ENCODE measurements at places on chromosomes 11 and 22. TPM values are rescaled to one million over a fixed set of nuclear protein-coding genes. Genes with fewer than 3 reads are reported as not detected.

- DNase-seq = no peak
These were observed 1.0 kb downstream of the CUL5 start for GRCh38 chr11:108009497-108010370.

GRCh38 chr11:129911298-129911697, 15.9 kb upstream of the NFRKB start:
- no peak for DNase-seq

DNA sequence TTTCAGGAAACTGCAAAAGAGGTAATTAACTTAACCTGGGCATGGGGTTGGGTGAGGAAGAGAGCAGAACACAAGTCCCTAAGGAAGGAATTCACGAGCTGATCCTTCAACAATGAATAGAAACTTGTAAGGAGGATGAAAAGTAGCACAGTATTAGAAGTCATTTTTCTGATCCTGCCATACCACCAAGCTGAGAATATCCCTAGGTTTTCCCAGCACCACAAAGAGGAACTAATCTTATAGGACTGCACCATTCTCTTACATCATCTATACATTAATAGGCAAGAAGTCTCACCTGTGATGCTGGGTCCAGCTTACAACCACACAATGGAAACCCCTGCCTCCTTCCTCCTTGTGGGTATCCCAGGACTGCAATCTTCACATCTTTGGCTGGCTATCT, at the start of gene OR52I1:
TSS of gene OR52I1 (plus strand) at position 301 of the 400 bp plus-strand sequence. CDS start at position 301, 0 bp downstream.
- no peak for DNase-seq

- DNase-seq = no peak
These were observed 22.8 kb downstream of the GRAP2 start for GRCh38 chr22:39923696-39924095.

DMC1 gene
- 12.9 TPM for total RNA-seq

ZNRF3 gene
- 2.2 TPM for total RNA-seq

DNA sequence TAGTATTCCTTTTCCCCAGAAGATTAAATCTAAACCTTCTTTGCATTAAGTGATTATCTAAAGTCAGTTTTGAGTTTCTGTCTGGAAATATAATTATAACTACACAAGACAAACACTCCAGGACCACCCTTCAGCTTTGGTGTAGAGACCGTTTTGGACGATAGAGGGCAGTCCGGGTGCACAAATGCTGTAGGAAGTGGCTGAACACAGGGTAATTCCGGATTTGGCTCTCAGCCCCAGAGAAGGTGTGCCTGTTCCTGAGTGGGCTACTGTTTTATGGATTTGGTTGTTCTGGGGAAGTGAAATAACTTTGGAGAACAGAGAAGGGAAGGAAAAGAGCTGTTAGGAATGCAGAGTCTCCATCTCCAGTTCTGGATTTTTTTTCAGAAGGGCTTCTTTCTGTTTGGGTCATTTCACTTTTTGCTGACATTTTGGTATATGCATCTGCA, 14.8 kb downstream of the EXT2 start:
- DNase-seq = peak; percentile 57

GRCh38 chr11:39960206-39960605, 1499.2 kb downstream of the LRRC4C start:
- no peak for DNase-seq

GRCh38 chr22:48536541-48537342, 1290.9 kb downstream of the BRD1 start:
- DNase-seq = no peak

- DNase-seq = no peak
These were observed 14.1 kb downstream of the TMPRSS13 start for GRCh38 chr11:117914991-117915618.

SGSM1 gene
- total RNA-seq = not detected

- no peak for DNase-seq
These were observed 27.8 kb downstream of the LGR4 start for GRCh38 chr11:27444801-27445215.

GRCh38 chr11:123384116-123384515, 46.0 kb upstream of the GRAMD1B start:
- DNase-seq = no peak

MUC6 gene
- not detected for total RNA-seq

DNA sequence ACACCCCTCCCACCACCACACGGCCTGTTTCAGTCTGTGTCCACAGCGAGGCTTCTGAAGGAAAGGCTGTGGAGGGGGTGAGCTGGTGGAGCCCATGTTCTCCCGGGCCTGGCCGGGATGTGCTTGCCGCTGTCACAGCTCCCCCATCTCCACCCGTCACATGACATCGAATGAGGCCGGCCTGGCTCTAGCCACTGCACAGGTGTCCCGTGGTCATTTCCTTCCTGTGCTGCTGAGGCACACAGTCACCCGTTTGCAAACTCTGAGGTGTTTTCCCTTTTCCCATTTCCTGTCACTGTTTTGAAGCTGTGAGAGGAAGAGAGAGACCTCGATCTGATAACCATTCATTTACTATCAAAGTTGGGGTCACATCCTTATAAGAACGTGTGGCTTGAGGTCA, 55.7 kb upstream of the CLDN5 start:
- peak; percentile 43 for DNase-seq

DNA sequence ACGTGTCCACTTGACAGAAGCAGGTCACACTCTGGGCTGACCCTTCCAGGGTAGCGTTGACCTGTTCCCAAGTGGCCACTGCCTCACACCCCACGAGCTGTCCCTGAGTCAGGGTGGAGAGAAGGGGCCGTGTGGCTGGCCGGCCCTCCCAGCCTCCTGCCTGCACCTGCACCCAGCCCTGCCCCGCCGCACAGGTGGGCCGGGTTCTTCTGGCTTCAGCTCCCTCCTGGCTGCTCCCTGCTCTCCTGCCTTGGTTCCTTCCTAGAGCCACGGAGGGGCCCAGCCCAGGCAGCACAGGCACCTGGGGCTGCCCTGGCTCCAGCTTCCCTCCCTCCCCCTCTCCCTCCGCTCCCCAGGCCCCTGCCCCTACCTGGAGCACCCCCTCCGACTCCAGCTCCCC, 42.3 kb downstream of the MOB2 start:
- no peak for DNase-seq

TCN2 gene
- total RNA-seq = 0.48 TPM

- DNase-seq = no peak
These were observed 50.0 kb upstream of the SYT13 start for GRCh38 chr11:45336136-45336535.

GRCh38 chr22:46547883-46548244, 10.4 kb upstream of the CELSR1 start:
- no peak for DNase-seq

- no peak for DNase-seq
These were observed 10.9 kb downstream of the PDGFD start for GRCh38 chr11:104152941-104153505.

DNA sequence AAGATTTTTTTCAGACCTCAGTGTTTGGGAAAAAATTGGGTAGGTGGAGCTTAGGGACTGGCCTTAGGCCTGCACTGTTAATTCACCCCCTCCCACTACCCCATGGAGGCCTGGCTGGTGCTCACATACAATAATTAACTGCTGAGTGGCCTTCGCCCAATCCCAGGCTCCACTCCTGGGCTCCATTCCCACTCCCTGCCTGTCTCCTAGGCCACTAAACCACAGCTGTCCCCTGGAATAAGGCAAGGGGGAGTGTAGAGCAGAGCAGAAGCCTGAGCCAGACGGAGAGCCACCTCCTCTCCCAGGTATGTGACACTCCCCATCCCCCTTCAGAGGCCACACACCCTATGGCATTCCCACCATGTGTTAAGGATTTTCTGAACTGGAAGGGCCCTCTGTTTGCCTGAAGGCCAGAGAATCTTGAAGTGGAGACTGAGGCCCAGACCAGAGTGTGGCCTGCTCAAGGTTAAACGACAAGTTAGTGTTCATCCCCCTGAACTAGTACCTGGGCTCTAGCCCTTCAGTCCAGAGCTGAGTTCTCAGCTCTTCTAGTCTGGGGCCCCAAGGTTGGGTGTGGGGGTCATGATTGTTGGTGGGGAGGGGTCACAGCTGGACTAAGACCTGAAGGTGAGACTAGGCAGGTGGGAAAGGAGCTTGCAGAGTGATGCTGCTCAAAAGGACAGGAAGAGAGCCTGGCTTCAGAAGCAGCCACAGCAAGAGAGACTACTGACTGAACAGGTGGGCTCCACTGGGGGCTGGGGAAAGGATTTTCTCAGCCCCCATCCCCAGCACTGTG, 2.3 kb upstream of the FOLR1 start:
- no peak for DNase-seq

NAALAD2 gene
- total RNA-seq = not detected

GRCh38 chr11:115848080-115848479, 343.9 kb upstream of the CADM1 start:
- no peak for DNase-seq

GRCh38 chr22:44931077-44931540, 78.7 kb downstream of the PHF21B start:
- no peak for DNase-seq

PLAAT5 gene
- total RNA-seq = 0.18 TPM

DNA sequence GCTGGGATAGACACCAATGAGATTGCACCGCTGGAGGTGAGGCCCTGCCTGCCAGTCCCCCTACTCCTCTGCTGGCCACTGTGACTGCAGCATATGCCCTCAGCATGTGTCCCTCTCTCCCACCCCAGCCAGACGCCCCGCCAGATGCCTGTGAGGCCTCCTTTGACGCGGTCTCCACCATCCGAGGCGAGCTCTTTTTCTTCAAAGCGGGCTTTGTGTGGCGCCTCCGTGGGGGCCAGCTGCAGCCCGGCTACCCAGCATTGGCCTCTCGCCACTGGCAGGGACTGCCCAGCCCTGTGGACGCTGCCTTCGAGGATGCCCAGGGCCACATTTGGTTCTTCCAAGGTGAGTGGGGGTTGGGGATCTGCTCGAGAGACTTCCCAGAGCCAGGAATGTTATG, 5.7 kb upstream of the SMARCB1 start:
- no peak for DNase-seq

DNA sequence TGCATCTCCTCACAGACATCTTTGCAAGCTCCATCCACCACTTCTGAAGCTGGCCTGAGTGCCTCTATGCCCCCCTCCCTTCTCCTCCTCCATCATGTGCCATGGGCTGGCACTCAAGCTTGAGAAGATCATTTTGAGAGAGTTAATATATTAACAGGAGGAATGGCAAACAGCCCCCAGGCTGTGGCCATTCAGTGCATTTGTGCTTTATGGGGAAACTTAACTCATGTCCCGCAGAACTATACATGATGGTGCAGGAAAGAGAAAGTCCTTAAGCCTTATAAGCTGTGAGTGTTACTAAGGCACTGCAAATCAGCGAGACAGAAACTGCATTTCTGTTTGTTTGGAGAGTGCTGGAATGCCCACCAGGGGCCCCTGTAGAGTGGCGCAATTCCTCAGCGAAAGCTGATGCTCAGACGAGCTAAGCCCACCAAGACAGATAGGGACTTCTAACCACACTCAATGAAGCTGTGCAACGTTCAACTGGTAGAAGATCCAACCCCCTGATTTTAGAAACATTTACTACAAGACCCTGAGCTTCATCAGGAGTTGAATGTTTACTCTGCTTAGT, 26.8 kb upstream of the PHLDA2 start:
- no peak for DNase-seq

PARVG gene
- total RNA-seq = 68.7 TPM

DNA sequence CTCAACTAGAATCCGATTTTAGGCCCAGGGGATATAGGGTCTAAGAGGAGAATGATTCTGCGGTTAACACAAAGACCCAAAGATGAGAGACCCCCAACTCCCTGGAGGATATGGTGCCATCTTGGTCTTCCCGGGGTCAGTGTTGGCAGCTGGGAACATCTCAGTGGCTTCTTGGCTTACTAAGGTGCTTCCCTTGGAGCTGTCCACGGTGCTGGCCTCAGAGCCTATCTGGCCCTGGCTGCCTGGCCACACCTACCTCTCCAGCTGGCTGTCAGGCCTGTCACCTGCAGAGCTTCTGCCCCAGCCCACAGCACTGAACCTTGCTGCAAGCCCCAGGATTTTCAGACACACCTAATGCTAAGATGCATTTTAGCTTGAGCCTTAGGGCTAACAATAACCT, 70.7 kb upstream of the THY1 start:
- no peak for DNase-seq

DNA sequence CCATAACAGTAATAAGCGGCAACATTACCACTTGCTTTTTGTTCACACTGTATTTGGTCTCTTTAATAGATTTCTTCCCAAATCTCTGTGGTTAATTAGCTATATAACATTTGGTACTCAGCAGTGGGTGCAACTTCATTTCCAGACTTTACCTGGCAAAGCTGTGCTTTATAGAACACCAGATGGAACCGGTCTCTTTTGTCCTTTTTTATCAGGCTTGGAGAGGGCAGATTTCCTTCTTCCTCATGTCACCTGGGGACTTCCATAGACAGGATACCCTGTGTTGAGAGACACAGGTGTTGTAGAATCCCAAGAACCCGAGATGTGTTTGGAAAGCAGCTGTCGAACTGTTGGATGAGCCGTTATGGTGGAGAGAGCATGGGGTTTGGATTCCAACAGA, 393.7 kb downstream of the NTM start:
- DNase-seq = no peak

DNA sequence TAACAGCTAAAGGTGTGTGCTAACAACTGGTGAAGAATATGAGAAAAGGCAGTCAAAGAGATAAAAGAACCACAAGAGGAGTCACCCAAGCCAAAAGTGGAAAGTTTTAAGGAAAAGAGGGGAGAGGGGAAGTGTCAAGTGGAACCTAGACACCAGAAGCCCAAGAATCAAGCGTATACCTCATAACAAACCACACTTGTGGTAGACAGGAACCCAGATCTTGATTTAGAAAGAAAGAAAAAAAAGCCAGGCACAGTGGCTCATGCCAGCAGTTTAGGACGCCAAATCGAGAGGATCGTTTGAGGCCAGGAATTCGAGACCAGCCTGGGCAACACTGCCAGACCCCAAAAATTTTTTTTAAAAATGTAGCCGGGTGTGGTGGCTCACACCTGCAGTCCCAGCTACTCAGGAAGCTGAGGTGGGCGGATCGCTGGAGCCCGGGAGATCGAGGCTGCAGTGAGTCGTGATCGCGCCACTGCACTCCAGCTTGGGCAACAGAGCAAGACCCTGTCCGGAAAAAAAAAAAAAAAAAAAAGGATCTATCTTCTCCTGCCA, 877 bp downstream of the SLC25A17 start:
- DNase-seq = no peak

- DNase-seq = no peak
These were observed 5.3 kb upstream of the CD44 start for GRCh38 chr11:35133656-35134055.

- no peak for DNase-seq
These were observed 7.3 kb upstream of the PDE2A start for GRCh38 chr11:72681226-72682153.

ASPHD2 gene
- 14.9 TPM for total RNA-seq

DNA sequence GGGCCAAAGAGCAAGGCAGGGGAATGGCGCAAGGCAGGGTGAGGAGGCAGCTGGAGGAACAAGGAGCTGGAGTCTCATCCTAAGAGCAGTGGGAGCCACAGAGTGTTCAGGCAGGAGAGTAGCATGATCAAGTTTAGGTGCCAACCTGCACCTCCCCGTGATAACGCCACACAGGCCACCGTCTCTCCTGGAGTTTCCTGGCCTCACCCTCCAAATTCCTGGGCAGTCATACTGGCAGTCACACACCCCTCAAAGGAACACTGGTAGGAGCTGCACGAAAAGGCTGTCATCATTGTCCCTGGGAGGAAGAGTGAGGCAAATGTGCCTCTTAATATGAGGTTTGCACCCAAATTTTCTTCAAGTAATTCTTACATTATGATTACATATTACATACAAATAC, 36.3 kb upstream of the RTL6 start:
- DNase-seq = no peak

TMA7B gene
- total RNA-seq = 1.3 TPM

GRCh38 chr11:75518771-75519653, 6.7 kb downstream of the GDPD5 start:
- DNase-seq = no peak

All from activated naive CD8-positive, alpha-beta T cell treated with anti-CD3 and anti-CD28 coated beads for 36 hours (primary cell).